ENCODE measurements at places on chromosomes 5 and 9.
A peak's percentile ranks its signal among the peaks of the same experiment; 100 is the strongest.

DNA sequence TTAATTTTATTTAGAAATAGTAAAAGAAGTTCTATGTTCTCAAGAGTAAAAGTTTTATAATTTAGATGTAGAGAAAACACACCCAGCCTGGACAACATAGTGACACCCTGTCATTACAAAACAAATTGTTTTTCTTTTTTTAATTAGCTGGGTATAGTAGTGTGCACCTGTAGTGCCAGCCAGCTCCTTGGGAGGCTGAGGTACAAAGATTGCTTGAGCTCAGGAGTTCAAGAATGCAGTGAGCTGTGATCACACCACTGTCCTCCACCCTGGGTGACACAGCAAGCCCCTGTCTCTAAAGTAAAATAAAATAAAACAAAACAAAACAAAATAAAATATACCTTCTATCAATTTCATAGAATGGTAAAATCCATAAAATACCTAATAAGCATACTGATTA is 1017.8 kb upstream of the DMAC1 start:
- DNase-seq, result no peak

- DNase-seq, result no peak
These were observed 6.5 kb upstream of the PTBP3 start for GRCh38 chr9:112339886-112340285.

DNA sequence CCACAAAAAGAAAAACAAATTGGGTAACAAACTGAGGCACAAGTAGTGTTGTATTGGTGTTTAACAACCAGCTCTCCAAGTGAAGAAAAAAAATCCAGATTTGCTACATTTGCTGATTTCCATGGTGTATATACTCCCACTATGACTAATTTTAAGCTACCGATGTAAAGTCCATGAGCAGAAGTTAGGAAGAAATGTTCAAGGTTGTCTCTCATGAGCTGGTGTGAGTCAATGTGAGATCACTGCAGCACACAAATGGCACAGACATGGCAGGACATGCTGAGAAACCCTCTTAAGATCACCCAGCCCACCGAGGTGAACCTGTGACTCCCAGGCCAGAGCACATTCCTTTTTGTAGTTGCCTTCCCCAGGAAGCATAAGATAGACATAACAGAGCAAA is 36.2 kb downstream of the SLC44A1 start:
- no peak for DNase-seq

- peak; percentile 86 for DNase-seq
These were observed 233.1 kb downstream of the ADAMTSL1 start for GRCh38 chr9:18707061-18707461.

GRCh38 chr5:168123631-168124528 is 167.6 kb upstream of the WWC1 start:
- no peak for DNase-seq

GRCh38 chr9:116368680-116369079 is 215.1 kb downstream of the PAPPA start:
- DNase-seq, result peak; percentile 66

- DNase-seq, result no peak
These were observed 52.6 kb downstream of the RAI14 start for GRCh38 chr5:34708777-34709176.

- no peak for DNase-seq
These were observed 14.7 kb downstream of the FBP1 start for GRCh38 chr9:94624629-94625028.

DNA sequence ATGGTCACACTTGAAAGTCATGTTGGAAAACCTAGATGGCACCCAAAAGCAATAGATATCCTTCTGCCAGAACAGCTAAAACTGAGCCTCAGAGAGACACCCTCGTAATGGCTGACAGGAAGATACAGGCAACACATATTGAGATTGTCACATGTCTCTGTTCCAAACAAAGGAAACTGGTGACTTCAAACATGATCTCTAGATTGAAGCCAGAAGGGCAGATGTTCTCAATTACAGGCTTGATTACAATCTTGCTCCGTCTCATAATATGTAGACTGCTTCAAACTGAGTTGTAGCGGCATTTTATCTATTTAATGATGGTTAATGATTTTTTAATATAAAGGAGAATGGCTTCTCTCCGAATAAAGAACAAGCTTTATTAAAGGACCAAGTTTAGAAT is 774.3 kb downstream of the KCTD16 start:
- DNase-seq, result no peak

GRCh38 chr9:77917800-77918199 is 113.8 kb downstream of the GNAQ start:
- no peak for DNase-seq

- DNase-seq, result no peak
These were observed 40.7 kb downstream of the WNK2 start for GRCh38 chr9:93224591-93224990.

DNA sequence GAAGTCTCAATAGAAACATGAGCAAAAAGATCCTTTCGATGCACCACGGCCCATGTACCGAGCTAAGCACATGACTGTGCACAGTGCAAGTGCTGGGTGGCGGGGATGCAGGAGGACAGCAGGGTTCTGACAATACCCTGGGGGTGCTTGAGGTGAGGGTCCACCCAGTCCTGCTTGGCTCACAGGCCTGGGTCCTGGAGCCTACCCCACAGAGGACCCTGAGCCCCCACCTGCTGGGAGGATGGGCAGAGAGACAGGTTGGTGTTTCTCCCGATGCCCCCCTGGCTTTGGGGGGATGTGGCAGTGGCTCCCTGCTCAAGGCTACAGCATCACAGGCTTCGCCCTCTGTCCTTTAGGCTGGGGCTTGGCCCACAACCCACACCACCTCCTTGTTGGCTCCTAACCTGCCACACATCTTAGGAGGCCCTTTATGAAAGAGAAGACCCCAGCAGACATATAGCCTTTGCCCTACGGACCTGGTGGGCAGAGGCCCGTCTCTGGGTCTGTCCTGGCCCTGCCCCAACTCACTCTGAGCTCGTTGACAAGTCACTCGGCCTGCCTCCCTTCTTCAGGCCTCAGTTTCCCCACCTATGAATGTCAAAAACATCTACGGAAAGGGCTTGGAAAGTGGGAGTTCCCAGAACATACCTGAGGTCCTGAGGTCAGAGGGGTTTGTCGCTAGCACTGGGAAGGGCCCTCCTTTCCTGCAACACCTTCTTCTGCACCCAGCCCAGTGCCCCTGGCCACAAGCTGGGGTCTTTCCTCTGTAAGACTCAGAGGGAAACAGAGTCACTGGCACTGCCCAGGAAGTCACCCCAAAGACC is 50.3 kb downstream of the BARX1 start:
- no peak for DNase-seq

GRCh38 chr5:1474866-1475543 is 29.8 kb upstream of the SLC6A3 start:
- no peak for DNase-seq

DNA sequence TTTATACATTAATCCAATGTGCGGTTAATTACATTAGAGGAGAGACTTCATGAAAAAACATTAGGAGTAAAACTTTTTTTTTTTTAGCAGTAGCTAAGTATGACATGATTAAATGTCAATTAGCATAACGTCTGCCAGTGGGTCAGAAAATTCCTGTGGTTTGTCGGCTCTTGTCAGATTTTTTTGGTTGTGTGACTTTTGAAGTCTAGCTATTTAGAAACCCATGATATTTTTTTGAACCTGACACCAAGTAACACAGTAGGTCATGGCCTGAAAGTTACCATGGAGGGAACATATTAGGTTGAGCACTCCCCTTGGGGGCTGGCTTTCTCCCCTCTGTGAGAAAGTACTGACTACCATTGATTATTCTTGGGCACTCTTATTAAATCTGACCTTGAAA is 84.8 kb upstream of the ALDH1A1 start:
- peak; percentile 8 for DNase-seq

DNA sequence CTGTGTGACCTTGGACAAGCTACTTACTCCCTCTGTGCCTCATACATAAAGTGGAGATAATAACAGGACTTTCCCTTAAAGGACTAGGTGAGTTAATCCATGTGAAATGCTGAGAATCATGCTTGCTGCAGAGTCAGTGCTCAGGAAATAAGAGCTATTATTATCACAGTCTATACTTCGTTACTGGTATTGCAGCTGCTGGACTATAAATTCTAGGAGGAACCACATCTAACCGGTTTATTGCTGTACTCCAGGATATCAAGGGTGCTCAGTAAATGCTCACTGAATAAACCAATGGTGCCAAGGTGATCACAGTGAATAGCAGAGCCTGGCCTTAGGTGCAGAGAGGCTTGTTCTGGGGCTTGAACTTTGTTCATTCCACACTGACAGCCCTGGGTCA is 69.3 kb downstream of the HSPA4 start:
- no peak for DNase-seq

GRCh38 chr5:83764101-83764500 is 43.4 kb upstream of the HAPLN1 start:
- no peak for DNase-seq

- peak; percentile 90 for DNase-seq
These were observed 6.8 kb upstream of the CEL start for GRCh38 chr9:133054966-133055365.

- DNase-seq, result no peak
These were observed 125.7 kb upstream of the CLINT1 start for GRCh38 chr5:157984611-157985010.

GRCh38 chr5:181222630-181223057 is 437 bp upstream of the TRIM41 start:
- no peak for DNase-seq

- DNase-seq, result no peak
These were observed 51.3 kb upstream of the PTGER4 start for GRCh38 chr5:40628407-40628806.

DNA sequence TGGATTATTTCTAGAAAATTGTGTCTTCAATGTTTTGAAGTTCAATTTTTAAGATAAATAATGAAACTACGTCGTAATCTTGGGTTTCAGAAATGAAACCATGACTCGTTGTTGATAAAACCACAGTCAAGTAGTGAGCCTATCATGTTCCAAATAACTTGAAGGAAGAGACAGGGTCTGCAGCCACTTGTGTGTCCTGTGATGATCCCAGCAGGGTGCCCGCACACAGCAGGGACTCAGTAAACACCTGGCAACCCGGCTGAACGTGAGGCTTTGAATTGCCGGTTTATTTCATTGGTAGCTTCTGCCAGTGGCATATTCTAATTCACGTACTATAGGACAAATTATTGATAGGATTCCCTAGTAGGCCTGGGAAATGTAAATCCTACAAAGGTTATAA is 679.6 kb downstream of the IRX1 start:
- DNase-seq, result no peak

DNA sequence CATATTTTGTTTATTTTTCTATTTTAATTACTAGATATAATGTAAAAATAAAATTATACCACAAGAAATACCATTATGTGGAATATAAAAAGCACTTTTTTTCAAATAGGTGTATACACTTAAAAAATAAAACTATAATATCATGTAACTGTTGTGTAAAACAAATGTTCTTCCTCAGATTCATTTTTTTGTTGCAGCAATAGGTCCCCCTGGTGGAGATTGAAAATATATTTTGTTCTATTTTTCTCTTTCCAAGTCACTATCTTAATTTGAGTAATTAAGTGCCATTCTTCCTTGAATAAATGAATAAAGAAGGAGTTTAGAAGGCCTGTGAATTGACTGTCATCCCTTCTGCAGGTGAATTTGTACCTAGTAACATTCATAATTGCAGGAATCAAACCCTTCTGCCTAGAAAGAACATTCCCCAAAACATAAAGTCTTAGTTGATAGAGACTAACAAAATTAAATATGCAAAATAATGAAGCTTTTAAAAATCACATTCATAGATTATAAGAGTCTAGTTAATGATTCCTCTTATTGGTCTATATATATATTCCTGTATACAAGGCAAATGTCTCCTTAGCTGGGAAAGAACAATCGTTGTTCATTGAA is 23.4 kb downstream of the CETN3 start:
- DNase-seq, result peak; percentile 12

- DNase-seq, result peak; percentile 96
These were observed 95.8 kb downstream of the ANKRD18B start for GRCh38 chr9:33619666-33620404.

GRCh38 chr9:113652355-113653152 is 189.0 kb downstream of the RGS3 start:
- DNase-seq, result no peak

- no peak for DNase-seq
These were observed 45.0 kb downstream of the TRIM36 start for GRCh38 chr5:115124741-115125140.

DNA sequence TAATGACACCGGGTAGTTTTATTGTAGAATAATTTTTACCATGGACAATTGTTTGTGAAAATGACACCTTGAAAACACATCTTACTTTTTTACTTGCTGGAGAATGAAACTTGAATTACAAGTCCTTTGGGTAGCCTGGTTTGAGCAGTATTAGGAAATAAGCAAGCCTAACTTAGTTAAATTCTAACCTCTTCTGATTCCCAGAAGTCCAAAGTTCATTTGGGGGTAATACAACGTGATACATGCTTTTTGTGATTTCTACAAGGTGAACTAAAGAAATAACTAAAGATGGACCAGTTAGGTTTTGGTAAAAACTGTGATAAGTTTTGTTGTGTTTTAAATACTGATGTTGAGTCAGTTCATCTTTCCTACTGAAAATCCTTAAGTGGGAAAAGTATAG is 135.4 kb upstream of the DMRT1 start:
- no peak for DNase-seq

DNA sequence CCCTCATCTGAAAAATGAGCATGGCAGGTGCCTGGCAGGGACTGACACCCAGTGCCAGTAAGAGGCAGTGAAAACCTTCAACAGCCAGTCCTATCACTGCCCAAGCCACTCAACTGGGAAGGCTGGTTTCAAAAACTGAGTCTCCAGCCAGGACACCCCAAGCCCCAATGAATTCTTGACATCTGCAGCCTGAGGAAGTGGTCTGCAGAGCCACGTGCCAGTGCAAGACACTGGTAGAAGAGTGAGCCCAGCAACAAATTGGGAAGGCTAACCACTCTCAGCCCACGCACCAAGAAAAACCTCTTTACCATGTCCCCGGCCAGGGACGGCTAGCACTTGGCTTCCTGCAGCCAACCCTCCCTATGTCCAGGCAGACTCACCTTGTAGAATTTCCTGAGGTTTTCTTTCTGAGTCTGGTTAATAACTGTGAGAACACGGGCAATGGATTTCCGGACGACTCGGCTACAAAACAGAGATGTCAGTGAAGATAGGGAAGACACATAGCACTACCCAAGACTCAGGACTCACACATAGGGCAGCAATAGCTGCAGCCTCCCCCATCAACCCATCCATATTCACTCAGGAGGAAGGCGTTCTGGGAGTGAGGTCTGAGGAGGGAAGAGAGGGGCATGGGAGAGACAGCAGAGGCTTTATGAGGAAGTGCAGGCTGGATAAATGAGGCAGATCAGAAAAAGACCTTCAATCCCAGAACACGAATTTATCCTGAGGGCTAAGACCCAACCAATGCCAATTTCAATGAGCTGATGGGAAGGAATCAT is 1.8 kb downstream of the RPL35 start:
- DNase-seq, result no peak

- DNase-seq, result peak; percentile 60
These were observed at the start of gene BNC2 for GRCh38 chr9:16870596-16871335. TSS of gene BNC2 (minus strand) at chr9:16870670. CDS start at chr9:16870648, 22 bp downstream.
